ENCODE measurements at places on chromosomes 4 and X.

DNA sequence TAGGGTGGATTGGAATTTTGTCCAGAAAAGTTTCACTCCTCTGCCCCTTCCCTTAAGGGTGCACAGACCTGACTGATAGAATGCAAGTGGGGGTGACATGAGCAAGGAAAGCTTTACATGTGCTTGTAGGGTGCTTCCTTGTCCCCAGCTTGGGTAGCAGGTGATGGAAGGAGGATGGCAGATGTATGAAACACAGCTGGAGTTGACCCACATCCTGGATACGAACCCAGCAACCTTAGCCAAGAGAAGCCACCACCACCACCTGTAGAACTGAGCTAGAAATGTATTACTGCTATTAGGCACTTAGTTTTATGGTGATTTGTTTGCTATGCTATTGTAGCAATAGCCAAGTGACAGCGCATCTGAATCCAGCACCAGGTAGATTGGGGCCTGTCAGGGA is 227.4 kb downstream of the HS3ST1 start:
- H3K4me1 ChIP-seq: peaks cover 7% of the 10 kb centered on the region
- no peak overlapping the region for H3K4me3 ChIP-seq
- no peaks in the 10 kb centered on the region for H3K36me3 ChIP-seq
- H3K27me3 ChIP-seq: no peaks in the 10 kb centered on the region
- no peak overlapping the region for H3K27ac ChIP-seq

DNA sequence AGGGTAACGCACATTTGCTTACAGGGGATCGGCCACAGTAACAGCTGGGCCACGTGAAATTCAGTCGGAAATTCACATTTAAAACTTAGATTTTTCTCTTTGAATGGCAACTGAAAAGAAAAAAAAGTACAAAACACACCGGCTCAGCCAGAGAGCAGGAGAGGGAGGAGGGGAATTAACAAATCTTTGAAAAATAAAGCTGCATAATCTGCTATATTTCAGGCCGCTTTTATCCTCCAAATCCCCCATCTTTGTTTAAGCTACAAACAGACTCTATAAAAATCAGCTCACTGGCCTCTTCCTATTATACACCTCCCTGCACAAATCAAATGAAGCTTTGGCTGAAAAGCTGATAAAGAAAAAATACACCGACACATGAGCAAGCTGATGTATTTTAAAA is 169.1 kb downstream of the LDB2 start:
- H3K4me3 ChIP-seq: no peak overlapping the region
- H3K27ac ChIP-seq: no peak overlapping the region
- no peaks in the 10 kb centered on the region for H3K27me3 ChIP-seq
- no peaks in the 10 kb centered on the region for H3K36me3 ChIP-seq
- DNase-seq: no peak

DNA sequence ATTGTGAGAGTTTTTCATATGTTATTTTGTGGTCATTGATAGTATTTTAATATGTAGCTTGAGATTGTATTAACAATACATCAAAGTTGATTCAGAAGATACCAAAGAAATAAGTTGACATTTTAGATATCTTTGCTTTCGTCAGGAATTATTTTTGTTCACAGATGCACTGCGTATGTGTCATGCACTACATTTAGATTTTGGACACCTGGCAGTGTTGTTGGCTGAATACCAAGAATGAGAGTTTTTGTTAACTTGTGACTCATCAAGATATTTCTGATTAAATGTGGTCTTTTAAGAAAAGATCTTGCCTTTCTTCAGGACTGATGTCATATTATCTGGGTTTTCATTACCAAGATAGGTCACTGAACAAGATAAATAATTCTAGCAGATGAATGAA is 633.4 kb downstream of the CENPC start:
- DNase-seq: no peak
- no peak overlapping the region for H3K4me3 ChIP-seq
- H3K27me3 ChIP-seq: no peaks in the 10 kb centered on the region
- H3K4me1 ChIP-seq: no peaks in the 10 kb centered on the region
- H3K36me3 ChIP-seq: no peaks in the 10 kb centered on the region

DNA sequence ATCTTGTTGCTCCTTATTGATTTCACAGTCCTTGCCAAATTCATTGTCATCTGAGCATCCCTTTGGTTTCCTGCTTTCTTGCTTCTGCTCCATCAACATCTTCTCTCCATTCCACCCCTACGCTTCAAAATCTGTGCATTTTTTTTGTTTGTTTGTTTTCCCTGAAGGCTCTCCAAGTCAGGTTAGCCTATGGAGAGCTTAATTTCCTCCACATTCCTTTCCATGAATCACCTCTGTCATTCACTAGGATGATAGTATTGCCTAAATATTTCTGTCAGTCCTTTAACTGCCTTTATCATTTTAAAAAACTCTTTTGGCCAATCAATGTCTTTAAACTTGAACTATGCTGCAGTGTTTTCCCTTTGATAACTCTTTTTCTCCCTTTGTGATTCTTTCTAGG is 67.7 kb downstream of the PPARGC1A start:
- no peaks in the 10 kb centered on the region for H3K27me3 ChIP-seq
- DNase-seq: no peak
- no peaks in the 10 kb centered on the region for H3K4me1 ChIP-seq

- H3K27ac ChIP-seq: no peak overlapping the region
- H3K27me3 ChIP-seq: no peaks in the 10 kb centered on the region
- H3K4me3 ChIP-seq: no peak overlapping the region
- no peak for DNase-seq
- H3K36me3 ChIP-seq: no peaks in the 10 kb centered on the region
- no peaks in the 10 kb centered on the region for H3K4me1 ChIP-seq
These were observed 263.2 kb downstream of the PDHA2 start for GRCh38 chr4:96103086-96103485.

GRCh38 chrX:39953879-39954278 is 143.9 kb downstream of the BCOR start:
- H3K27ac ChIP-seq: no peak overlapping the region
- H3K4me1 ChIP-seq: peaks cover 7% of the 10 kb centered on the region
- DNase-seq: no peak
- no peaks in the 10 kb centered on the region for H3K36me3 ChIP-seq
- H3K27me3 ChIP-seq: peaks cover 1% of the 10 kb centered on the region
- no peak overlapping the region for H3K4me3 ChIP-seq

GRCh38 chr4:166422475-166422874 is 549.4 kb downstream of the TLL1 start:
- no peaks in the 10 kb centered on the region for H3K4me1 ChIP-seq
- no peaks in the 10 kb centered on the region for H3K27me3 ChIP-seq
- no peak overlapping the region for H3K27ac ChIP-seq
- H3K4me3 ChIP-seq: no peak overlapping the region

- no peak overlapping the region for H3K27ac ChIP-seq
- no peak for DNase-seq
- H3K27me3 ChIP-seq: peaks cover 2% of the 10 kb centered on the region
- no peaks in the 10 kb centered on the region for H3K36me3 ChIP-seq
- H3K4me3 ChIP-seq: no peak overlapping the region
These were observed 9.7 kb upstream of the LAP3 start for GRCh38 chr4:17567271-17567670.

GRCh38 chrX:13252726-13253125 is 67.1 kb downstream of the ATXN3L start:
- no peaks in the 10 kb centered on the region for H3K36me3 ChIP-seq
- peaks cover 29% of the 10 kb centered on the region for H3K4me1 ChIP-seq
- H3K27ac ChIP-seq: no peak overlapping the region
- no peaks in the 10 kb centered on the region for H3K27me3 ChIP-seq
- DNase-seq: no peak

- no peaks in the 10 kb centered on the region for H3K36me3 ChIP-seq
- no peaks in the 10 kb centered on the region for H3K27me3 ChIP-seq
- H3K4me3 ChIP-seq: no peak overlapping the region
- H3K4me1 ChIP-seq: no peaks in the 10 kb centered on the region
- H3K27ac ChIP-seq: no peak overlapping the region
These were observed 1839.5 kb upstream of the PCDH10 start for GRCh38 chr4:131309628-131310027.

DNA sequence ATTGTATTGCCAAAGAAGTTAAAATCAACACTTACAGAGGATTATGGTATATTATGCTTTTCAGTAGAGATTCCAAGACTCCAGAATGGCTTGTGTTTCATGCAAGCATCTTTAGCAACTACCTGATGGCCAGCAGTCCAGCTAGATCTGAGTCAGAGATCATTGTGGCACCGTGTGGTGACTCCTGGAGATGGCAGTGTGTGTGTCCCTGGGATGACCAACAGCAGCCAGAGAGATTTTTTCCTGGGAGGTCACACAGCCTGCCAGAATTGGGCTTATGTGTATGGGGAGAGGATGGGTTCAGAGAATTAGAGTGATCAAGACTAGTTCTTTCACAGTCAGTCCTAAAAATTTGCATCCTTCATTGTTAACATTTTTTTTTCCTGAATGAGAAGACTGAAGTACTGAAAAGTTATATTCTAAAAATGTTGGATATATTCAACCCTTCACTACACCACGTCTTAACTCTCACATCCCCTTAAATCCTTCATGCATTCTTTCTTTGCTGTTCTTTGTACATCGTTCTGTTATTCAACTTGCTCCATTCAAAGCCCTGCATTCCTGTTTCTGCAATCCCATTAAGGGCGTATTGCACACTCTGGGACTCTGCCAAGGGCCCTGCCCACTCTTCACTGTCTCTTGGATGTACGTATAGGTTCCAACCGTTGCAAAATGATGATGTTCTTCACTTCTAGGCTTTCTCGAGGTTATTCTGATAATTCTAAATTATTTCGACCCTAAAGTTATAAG is 12.4 kb downstream of the TENM3 start:
- no peak overlapping the region for H3K4me3 ChIP-seq
- H3K27ac ChIP-seq: no peak overlapping the region
- H3K4me1 ChIP-seq: no peaks in the 10 kb centered on the region
- H3K36me3 ChIP-seq: no peaks in the 10 kb centered on the region

DNA sequence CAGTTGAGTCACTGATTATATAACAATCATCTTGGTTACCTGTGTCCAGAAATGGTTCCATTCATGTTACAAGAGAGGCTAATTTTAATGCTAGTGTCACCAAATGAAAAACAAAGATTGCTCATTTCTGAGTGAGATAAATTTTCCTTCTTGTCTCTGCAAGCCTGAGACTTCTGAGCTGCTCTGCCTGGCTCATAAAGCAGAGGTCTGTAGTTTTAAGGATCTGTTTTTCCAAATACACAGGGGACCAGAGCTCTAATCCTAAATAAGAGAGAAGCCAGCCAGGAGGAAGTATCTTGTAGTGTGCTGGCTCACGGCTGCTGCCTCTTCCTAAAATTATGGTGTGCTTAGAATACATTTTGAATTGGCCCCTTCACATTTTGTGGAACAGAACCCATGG is 42.6 kb downstream of the CLDN34 start:
- no peak for DNase-seq
- H3K27ac ChIP-seq: no peak overlapping the region
- H3K36me3 ChIP-seq: no peaks in the 10 kb centered on the region
- H3K4me3 ChIP-seq: no peak overlapping the region
- peaks cover 16% of the 10 kb centered on the region for H3K4me1 ChIP-seq

DNA sequence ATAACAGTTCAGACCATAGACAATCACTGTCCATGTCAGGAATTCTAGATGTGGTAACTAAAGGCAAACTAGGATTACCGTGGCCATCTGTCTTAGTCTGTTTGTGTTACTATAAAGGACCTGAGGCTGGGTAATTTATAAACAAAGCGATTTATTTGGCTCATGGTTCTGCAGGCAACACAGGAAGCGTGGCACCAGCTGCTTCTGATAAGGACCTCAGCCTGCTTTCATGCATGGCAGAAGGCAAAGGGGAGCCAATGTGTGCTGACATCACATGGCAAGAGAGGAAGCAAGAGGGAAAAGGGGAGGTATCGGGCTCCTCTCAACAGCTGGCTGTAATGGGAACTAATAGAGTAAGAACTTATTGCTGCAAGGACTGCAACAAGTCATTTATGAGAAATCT is 376.7 kb downstream of the GPM6A start:
- no peaks in the 10 kb centered on the region for H3K27me3 ChIP-seq
- H3K27ac ChIP-seq: no peak overlapping the region
- no peak for DNase-seq

- H3K27ac ChIP-seq: no peak overlapping the region
- H3K27me3 ChIP-seq: peaks cover 17% of the 10 kb centered on the region
- H3K4me3 ChIP-seq: no peak overlapping the region
- H3K36me3 ChIP-seq: no peaks in the 10 kb centered on the region
These were observed 119.1 kb upstream of the OTUD4 start for GRCh38 chr4:145299380-145300076.

DNA sequence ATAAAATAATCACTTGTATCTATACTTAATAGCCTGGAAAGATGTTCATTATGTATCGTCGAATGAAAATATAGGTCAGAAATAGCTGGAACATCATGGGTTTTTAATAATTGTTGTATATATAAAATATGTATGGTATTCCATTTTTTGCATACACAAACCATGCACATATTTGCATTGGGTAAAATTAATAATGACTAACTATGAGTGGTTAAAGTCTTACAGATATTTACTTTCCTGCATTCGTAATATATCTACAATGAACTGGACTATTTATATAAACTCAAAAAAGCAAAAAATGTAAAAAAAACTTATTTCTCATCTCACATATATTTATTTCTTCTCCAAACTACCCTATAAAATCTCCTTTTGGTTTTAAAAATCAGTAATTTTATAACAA is 46.0 kb downstream of the CYLC1 start:
- no peak overlapping the region for H3K27ac ChIP-seq
- H3K36me3 ChIP-seq: no peaks in the 10 kb centered on the region
- no peaks in the 10 kb centered on the region for H3K4me1 ChIP-seq
- DNase-seq: no peak
- H3K27me3 ChIP-seq: no peaks in the 10 kb centered on the region
- H3K4me3 ChIP-seq: no peak overlapping the region

DNA sequence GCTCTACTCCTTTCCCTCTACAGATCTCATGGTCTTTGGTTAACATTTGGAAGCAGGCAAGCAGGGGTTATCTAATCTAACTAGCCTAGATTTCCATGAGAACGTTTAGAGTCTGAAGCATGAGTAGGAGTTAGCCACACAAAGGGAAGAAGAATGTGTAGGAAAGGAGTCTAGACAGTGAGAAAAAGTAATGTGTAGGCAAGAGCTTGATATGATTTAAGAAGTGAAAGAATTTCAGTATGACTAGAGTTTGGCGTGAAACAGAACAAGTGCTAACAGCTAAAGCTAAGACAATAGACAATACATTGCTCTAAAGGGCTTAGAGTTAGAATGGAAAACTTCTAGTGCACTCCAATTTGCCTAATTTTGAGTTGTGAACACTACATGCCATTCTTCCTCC is 10.8 kb downstream of the CXCL8 start:
- H3K27me3 ChIP-seq: peaks cover 1% of the 10 kb centered on the region
- DNase-seq: no peak
- no peaks in the 10 kb centered on the region for H3K36me3 ChIP-seq
- H3K27ac ChIP-seq: no peak overlapping the region

Measured in memory B cell (primary cell).